Activated CD4-positive, alpha-beta T cell treated with anti-CD3 and anti-CD28 coated beads for 4 hours (primary cell): ENCODE measurements at places on chromosomes 7 and 10.

GRCh38 chr7:44382459-44383265 lies 57.3 kb upstream of the CAMK2B start:
- DNase-seq, result no peak

DNA sequence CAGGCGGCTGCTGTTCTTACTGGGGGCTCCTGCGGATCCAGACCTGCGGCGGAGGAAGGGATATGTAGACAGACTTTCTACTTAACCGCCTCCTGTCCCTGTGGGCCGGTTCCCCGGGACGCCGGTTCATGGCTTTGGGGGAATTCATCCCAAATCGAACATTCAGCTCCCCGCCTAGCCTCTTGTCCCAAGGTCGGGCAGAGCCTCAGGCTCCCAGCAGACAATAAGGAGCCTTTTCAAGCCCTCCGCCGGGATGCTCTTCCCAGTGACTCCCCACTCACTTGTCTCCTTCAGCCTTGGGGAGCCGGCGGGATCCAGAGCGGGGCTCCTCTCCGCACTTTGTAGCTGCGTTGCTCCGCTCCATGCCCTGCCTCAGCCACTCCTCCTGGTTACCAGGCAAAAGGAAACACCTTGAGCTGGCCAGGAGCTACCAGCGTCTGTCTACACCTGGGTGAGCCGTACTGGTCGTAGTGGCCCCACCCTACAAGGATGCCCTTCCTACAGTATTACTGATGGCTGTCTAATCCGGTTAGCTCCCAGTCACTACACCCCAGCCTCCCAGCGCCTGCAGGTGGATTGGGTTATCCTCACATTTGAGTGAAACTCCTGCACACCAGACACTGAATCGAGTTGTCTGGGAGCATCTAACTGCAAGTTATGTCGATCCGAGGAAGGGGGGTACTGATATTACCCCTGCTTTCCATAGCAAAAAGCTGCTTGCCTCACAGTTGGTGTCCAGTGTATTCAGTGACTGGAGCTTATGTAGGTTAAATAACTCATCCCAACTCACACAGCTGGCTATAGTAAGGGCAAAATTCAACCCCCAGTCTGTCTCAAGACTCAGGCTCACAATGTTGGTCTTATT lies at the start of gene C10orf95:
Gene C10orf95 (minus strand): TSS at position 439 of the 865 bp plus-strand sequence. CDS start 450 bp downstream, outside the sequence.
- DNase-seq, result peak; percentile 3

DNA sequence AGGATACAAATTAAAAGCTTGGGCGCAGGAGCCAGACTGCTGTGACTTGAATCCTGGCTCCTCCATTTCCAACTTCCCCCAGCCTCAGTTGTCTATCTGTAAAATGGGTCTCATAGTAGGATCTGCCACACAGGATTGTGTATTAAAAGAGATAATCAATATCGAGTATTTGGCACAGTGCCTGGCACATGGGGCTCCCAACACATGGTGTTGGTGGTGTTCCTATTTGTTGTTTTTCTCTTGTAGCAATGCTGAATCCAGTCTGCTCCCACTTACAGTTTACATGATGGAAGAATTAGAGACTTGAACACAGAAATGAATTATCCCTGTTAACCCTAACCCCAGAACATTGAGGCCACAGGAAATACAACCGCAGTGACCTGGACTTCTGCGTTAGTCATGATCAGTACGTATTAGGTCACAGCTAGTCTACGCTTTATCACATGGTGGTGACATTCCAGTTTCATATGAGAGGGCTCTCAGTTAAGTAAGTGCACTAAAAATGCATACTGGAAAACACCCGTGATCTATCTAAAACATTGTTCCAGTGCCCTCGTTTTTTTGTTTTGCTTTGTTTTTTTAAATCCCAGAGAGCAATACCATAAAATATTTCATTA lies 169.5 kb upstream of the KLF14 start:
- DNase-seq, result no peak

DNA sequence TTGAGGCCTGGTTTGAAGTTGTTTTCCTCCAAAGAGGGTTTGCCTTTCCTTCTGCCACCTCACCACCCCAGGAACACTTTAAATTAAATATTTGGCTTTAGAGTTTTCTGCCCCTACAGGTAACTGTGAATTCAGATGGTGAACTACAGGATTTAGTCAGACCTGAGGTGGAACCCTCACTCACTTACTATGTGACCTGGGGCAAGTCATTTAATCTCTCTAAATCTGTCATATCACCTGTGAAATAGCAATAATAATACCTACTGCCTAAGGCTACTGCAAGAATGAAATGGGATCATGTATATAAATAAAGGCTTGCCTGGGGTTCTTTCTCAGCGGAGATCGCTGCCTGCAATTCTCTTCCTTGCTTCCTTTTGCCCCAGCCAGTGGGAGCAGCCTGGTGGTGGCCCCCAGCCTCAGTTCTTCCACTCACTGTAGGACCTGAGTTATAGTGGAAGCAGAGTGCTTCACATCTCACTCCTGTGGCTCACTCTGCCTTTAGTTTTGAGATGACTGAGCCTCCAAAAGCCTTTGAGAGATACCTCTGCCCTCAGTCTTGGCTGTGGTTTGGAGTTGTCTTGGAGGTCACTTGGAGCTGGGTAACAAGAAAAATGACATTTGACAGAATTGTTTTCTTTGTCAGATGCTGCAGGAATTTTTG lies 6.1 kb upstream of the ANKRD2 start:
- DNase-seq, result no peak

DNA sequence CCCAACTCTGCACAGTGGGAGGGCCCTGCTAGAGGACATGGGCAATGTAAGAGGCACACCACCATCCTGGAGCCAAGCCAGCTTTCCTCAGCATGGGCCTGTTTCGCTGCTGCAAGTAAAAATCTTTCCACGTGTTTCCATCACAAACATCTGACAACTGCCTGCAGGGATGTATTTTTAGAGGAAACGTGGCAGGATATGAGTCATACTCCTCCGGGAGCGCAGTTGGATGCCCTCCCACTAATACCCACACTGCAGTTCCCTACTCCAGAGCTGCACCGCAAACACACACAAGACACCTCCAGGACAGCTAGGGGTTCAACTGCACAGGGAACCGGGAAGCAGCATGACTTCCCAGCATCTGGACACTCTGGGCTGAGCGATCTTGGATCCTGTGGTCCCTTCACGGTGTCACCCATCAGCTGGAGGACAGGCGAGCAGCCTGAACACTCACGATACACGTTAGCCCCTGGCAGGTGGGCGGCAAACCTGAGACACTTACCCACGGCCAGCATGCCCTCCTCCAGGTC lies 26.1 kb downstream of the PLAC9 start:
- no peak for DNase-seq

GRCh38 chr10:87090779-87091178 lies 3.9 kb downstream of the GLUD1 start:
- no peak for DNase-seq

DNA sequence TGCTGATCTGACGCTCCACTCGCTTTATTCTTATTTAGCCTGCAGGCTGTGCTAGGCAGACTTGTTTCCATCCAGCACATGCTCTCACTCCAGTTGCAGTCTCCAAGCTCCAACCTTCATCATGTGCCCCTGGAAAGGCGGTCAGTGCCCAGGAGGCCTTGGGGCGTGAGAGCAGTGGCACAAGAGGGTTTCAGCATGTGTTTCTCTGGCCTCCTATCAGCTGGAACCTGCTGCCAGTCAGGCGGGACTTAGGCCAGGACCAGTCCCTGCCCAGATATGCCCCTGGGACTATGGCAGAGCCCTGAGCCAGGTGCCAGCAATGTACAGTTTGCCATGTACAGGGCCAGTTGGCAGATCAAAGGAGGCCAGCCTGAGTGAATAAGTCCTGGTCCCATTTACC lies 330.2 kb upstream of the FZD1 start:
- no peak for DNase-seq

DNA sequence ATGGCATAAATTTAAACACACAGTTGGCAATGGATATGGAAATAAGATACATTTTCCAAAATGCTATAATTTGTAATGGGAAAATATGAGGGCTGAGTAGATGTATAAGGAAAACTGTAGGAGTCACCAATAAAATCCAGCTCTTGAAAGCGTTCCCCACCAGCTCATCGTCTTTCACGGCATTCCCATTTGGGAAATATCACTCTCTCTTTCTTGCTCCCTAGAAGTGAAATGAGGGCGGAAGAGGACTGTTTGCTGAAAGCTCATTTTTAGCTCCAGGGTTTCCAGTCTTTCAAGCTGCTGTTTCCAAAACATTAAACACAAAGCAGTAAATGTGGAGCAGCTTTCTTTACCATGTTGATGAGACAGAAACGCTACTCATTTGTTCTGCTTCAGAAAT lies 104.6 kb upstream of the SFMBT2 start:
- DNase-seq, result no peak

DNA sequence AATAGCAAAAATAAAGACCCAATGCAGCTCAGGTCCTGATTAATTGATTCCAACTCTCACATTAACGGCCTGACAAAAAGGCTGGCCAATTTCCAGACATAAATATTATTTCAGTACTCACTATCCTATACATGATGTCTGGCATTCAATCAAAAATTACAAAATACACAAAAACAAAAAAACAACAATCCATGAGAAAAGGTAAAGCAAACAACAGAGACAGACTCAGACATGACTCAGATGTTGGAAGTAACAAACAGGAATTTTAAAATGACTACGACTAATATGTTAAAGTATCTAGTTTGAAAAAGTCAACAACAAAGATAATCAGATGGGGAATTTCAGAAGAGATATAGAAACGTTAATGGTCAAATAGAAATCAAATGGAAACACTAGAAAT lies 152.8 kb downstream of the AMPH start:
- DNase-seq, result no peak

DNA sequence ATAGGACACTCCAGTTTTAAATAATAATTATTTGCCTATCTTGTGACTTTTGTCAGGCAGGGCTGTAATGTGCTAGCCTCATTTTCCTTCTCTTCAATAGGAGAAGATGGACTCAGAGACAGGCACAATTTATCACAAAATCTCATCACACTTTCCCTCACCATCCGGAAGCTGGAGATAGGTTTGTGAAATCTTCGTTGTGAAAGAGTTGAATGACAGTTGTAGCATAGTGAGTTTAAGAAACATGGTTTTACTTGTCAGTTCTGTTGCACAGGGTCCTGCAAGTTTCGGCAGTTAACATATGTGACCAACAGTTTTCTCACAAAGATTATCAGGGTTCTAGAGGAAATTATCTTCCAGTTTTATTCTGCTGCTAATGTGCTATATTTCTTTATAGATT lies 37.7 kb upstream of the MAP3K8 start:
- no peak for DNase-seq

GRCh38 chr7:97104719-97105238 lies 12.7 kb upstream of the SDHAF3 start:
- peak; percentile 57 for DNase-seq

GRCh38 chr10:112771733-112772132 lies 178.3 kb upstream of the TCF7L2 start:
- DNase-seq, result no peak

DNA sequence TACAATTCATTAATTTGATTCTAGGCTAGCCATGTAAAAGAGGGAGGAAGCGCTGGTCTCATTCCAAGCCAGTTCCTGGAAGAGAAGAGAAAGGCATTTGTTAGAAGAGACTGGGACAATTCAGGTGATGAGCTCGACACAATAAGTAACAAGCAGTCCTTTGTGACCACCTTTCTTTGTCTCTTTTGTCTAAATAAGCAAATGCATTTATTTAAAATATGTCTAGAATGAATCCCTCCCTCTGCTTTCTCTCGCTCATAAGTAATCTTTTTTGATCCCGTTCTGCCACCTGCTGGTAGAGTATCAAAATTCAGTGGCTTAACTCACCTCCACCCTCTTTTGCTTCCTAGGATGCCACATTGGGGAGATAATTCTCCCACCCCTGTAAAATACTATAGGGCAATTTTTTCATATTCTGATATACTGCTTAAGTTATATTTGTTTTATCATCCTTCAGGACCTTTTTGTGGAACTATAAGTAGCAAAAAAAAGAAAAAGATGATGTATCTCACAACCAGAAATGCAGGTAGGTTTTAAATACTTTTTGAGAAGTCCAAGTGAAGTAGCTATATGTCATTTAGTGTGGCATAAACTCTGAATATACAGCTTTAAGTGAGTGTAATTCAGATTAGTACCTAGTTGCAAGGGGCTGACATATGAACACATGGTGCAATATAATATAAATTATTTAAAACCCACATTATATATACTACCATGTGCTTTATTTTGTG lies 91.5 kb downstream of the GSDME start:
- peak; percentile 25 for DNase-seq

DNA sequence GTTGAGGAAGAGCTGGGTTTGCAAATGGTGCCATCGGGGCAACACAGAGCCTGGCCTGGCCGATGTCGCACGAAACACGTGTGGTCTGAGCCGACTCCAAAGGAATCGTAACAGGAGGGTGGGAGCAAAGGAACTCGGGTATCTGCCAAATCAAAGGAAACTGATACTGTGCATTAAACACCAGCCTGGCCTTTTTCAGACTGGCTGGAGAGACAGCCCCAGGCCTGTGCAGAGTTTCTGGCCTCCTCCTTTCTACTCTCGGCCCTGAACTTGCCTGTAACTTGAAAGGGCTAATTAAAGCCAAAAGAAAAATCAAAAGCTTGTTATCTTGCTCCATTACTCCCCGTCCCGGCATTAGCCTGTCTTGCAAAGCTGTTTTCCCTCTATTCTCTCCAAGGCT lies 71.4 kb downstream of the PLXNA4 start:
- DNase-seq, result no peak

GRCh38 chr7:155581107-155581830 lies 34.9 kb upstream of the CNPY1 start:
- DNase-seq, result no peak

DNA sequence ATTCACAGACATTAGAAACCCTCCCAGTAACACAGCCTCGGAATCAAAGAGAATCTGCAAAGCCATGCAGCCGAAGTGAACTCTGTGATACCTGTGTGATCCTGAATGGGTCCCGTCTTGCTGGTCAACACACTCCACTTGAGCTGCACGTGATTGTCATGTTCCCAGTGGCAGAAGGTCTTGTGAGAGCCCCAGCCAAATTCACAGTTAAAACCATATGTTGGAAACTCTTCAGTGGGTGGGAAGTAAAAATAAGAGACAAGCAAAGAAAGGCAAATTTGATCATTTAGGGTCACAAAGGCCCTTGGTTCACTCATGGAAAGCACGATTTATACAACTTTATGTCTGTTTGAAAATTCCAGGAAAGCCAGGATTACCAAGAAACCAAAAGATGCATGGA lies 142.3 kb downstream of the NRP1 start:
- DNase-seq, result no peak

GRCh38 chr10:89637113-89637512 lies 7.9 kb downstream of the PANK1 start:
- no peak for DNase-seq
